Activated T-helper 1 cell treated with anti-CD3 and anti-CD28 coated beads, Interleukin-12 subunit alpha, Interleukin-12 subunit beta, Interleukin-2, Interleukin-4 antibody, amounts not matched to agents 30 ng/mL and 10 ng/mL and 1 ng/mL, durations not matched to agents 14 hours and 24 hours and 36 hours (primary cell): ENCODE measurements at places on chromosomes 4 and X.
A peak's percentile ranks its signal among the peaks of the same experiment; 100 is the strongest.

- no peak for DNase-seq
Observed at GRCh38 chrX:147522981-147523380, 388.7 kb upstream of the FMR1 start.

GRCh38 chr4:163591614-163592020, 97.1 kb downstream of the TMA16 start:
- DNase-seq, result no peak

- DNase-seq, result no peak
Observed at GRCh38 chr4:169362607-169363006, 91.9 kb upstream of the SH3RF1 start.

- peak; percentile 32 for DNase-seq
Observed at GRCh38 chr4:100823066-100823992, 305.5 kb upstream of the EMCN start.

DNA sequence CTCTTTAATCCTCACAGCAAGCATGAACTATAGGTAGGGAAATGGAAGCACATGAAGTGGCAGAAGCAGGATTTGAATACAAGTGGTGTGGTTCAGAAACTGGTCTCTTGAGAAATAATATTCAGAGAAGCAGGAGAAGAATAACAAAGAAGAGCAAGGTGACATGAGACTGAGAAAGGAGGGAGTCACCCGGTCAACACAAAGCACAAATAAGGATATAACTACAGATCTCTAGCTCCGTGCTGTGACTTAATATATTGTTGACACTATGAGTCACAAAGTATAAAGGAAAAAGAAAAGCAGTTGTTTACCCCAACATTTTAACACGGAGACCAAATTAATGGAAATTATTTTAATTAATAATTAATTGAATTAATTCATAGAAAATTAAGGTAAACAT, 204.5 kb downstream of the CPE start:
- no peak for DNase-seq

GRCh38 chr4:142563682-142564291, 282.3 kb downstream of the INPP4B start:
- no peak for DNase-seq

DNA sequence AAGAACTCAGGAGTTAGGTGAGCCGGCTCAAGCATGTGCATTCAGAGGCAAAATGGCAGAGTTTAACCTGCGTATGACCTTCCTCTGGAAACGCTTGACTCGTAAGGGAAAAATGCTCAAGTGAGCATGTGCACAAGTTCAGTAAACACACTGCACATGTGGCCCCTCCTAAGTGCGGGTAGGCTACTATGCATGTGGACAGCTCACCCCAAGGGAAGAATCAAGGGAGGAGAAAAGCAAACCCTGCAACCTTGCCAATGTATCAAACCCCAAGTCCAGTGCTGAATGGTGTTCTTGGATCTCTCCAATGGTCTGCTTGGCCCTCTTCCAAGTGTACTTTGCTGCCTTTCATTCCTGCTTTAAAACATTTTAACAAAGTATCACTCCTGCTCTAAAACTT, 407.1 kb downstream of the ADAM29 start:
- DNase-seq, result no peak
